Fibroblast of the aortic adventitia (primary cell): ENCODE measurements at places on chromosomes 7 and 10. TPM values are rescaled to one million over a fixed set of nuclear protein-coding genes. Genes with fewer than 3 reads are reported as not detected.

- no peak for DNase-seq
Observed at GRCh38 chr10:19638896-19639233, 177.4 kb upstream of the PLXDC2 start.

GRCh38 chr10:5563321-5563961, 38.7 kb downstream of the CALML3 start:
- DNase-seq = no peak

GRCh38 chr7:744854-745430, 17.9 kb upstream of the PRKAR1B start:
- no peak for DNase-seq

DNA sequence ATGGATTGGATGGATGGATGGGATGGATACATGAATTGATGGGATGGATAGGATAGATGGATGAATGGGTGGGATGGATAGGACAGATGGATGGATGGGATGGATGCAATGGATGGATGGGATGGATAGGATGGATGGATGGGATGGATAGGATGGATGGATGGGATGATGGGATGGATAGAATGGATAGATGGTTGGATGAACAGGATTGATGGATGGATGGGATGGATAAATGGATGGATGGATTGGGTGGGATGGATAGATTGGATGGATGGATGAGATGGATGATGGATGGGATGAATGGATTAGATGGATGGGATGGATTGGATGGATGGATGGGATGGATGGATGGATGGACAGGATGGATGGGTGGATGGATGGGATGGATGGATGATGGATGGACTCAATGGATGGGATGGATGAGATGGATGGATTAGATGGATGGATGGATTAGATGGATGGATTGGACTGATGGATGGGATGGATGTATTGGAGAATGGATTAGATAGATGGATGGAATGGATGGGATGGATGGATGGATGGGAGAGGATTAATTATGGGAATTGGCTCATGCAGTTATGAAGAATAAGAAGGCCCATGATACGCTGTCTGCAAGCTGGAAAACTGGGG, 136.4 kb downstream of the ADAM12 start:
- DNase-seq = no peak

DNA sequence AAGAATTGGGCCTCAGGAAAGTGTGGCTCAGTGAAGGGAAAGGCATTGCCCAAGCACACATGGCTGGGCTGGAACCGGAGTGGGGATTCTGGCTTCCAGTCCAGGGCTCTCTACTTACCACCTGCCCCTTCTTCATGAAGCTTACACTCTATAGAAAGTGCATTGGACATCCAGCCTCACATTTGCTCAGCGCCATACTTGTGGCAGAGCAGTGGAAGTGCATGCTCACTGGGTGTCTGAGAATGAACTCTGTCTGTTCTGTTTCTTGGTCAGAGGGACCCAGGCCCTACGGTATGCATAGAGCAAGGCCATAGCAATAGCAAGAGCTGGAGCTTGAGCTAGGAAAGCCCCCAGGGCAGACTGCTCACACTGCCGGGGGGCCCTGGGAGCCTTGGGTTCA, 1253.5 kb downstream of the TYW1 start:
- no peak for DNase-seq

- peak; percentile 24 for DNase-seq
Observed at GRCh38 chr10:17387861-17388503, 66.4 kb downstream of the ST8SIA6 start.

- DNase-seq = no peak
Observed at GRCh38 chr10:24606021-24606420, 117.7 kb downstream of the ARHGAP21 start.

- DNase-seq = no peak
Observed at GRCh38 chr7:106413446-106413845, 128.7 kb upstream of the NAMPT start.

- peak; percentile 78 for DNase-seq
Observed at GRCh38 chr10:23095966-23096801, 805 bp downstream of the MSRB2 start.

Gene C10orf143
- 0.49 and 2.0 TPM in 2 replicates for total RNA-seq

Gene TAS2R4
- total RNA-seq = 2.3 and 4.5 TPM in 2 replicates

Gene OR2A5
- not detected in 2 replicates for total RNA-seq

Gene EVX1
- not detected in 2 replicates for total RNA-seq
